CD4-positive, alpha-beta T cell treated with Interleukin-10 for 1 hour (primary cell): ENCODE measurements at places on chromosomes 7 and 10.

DNA sequence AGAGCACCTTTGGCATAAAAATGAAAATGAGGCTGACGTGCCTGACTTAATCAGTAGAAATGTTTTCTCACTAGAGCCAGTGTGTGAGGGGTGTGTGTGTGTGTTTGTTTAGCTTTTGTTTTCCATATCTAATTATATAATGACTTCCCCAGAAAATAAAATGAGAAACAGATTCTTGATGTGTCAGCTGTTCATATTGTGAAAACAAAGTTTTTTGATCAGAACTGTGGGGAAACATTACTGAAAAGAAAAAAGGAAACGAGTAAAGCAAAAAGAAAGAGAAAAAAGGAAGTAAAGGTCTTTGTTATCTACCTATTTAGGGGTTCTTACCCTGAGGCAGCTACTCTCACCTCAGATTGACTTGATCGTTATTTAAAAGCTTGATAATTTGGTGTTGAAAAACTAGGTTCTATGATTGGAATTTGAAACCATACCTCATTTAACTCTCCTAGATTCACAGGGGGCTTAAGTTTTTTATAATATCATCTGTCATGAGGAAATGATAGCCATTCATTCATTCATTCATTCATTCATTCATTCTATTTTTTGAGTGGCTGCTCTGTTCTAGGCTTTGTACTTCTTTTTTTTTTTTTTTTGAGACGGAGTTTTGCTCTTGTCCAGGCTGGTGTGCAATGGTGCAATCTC lies 58.0 kb downstream of the CREM start:
- no peak for DNase-seq

GRCh38 chr7:2143981-2144595 lies 88.7 kb downstream of the MAD1L1 start:
- DNase-seq, result no peak

GRCh38 chr7:73841689-73842066 lies 638 bp downstream of the METTL27 start:
- DNase-seq, result no peak

DNA sequence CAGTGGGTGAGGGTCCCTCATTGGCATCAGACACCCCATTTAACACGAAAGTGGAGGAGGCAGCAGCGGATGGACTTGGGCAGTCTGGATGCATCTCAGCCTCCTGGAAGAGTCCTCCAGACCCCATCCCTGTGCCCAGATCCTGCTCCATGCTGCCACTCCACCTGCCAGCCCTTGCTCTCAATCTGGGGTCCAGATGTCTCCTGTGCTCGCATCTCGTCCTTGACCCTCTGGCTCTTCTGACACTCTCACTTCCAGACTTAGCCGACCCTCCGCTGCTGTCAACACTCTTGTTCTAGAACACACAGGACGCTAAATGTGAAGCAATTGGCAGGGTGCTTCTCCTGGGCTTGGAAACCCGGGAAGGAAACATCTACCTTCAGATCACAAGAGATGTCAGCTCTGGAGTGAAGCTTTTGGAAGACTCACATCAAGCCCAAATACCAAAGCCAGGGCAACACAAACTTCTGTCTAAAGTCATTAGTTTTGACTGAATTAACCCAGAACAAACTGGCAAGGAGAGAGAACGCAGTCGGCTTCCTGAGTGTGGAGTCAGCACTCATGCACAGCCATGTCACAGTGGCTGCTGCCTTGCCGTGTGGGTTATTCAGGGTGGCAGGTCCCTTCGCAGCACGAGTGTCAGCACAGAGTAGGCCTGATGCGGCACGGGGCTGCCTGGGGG lies 379.1 kb downstream of the TCERG1L start:
- no peak for DNase-seq

DNA sequence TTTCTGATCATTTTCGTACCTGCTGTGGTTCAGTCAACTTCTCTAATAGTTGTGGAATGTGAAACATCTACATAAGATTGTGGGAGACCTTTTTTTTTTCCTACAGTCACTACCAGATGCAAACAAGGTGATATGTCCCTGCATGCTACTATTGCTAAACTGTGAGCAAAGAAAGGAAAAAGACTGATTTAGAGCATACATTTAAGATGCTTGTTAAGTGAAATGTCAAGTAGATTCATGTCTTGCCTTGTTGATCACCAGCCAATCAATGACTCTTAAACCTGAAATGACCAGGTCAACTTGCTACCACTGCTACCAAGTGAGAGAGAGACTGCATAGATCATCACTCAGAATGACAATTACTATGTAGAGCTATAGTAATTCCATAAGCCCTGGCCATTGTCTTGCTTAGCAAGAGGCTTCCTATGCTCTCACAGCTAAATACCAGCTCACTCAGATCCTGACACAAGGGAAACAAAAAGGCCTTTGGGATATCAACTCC lies 84.3 kb upstream of the SKAP2 start:
- DNase-seq, result no peak

- DNase-seq, result no peak
These were observed 30.0 kb downstream of the ALDH18A1 start for GRCh38 chr10:95626500-95626899.

- DNase-seq, result no peak
These were observed 91.3 kb downstream of the AVL9 start for GRCh38 chr7:32586291-32587221.

- DNase-seq, result no peak
These were observed 35.8 kb downstream of the GBF1 start for GRCh38 chr10:102281102-102281487.
